ENCODE measurements at places on chromosomes 11 and 22.

DNA sequence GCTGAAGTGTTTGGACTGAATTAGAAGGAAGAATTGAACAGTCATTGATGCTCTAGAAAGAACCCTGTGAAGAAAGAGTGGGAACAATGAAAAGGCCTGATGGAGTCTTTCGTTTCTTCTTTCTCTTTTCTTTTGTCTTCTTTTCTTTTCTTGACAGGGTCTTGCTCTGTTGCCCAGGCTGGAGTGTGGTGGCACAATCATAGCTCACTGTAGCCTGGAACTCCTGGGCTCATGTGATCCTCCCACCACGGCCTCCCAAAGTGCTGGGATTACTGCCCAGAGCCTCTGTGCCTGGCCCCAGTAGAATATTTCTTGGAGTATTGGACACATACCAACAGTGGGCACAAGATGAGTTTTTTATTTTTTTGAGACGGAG, 1.1 kb downstream of the FEN1 start:
- DNase-seq: no peak

DNA sequence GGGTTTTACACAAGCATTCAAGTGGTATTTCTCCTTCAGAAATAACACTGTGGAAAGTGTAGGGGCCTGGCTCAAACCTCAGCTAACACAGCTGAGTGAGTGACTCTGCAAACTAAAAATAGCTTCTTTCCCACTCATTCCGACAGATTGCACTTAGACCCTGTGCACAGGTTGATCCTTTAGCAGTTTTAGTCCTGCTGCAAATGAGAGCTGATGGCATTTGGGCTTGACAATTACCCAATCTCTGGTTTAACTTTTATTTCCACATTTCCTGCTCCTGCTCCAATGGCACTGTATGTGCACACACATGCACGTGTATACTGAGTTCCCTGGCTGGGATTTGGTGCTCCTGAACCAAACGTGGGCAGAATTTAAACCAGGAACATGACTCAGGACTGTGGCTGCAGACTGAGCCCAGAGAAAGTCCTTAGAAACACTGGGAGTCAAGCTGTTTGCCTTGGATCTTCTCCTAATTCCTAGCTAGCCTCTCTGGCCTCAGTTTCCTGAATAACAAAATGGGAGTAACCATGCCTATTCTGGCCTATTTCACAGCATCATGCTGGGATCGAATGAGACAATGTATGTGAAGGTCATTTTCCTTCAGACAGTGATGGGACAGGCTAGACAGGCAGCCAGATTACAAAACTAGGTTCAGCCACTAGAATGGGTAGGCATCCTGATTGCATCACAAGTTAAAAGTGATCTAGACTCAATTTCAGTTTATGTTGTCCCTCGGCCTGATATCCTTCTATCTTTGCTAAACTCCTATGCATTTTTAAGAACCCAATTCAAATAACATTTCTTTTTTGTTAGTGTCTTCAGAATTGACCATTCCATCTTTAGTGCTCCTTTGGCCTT, 58.2 kb downstream of the SERGEF start:
- DNase-seq: peak; percentile 34

DNA sequence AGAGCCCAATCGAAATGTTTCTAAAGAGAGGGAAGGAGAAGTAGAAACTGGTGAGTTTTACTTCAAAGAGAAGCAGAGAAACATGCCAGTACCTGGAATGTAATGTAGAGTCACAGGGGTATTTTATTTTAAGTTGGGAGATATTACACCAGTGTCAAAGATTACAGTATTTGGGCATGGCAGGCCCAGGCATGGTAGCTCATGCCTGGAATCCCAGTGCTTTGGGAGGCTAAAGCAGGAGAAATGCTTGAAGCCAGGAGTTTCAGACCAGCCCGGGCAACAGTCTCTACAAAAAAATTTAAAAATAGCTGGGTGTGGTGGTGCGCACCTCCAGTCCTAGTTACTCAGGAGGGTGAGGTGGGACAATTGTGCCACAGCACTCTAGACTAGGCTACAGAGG, 2.7 kb downstream of the SYCE3 start:
- DNase-seq: no peak

- DNase-seq: no peak
Observed at GRCh38 chr11:42571878-42572610, 739.8 kb upstream of the API5 start.

DNA sequence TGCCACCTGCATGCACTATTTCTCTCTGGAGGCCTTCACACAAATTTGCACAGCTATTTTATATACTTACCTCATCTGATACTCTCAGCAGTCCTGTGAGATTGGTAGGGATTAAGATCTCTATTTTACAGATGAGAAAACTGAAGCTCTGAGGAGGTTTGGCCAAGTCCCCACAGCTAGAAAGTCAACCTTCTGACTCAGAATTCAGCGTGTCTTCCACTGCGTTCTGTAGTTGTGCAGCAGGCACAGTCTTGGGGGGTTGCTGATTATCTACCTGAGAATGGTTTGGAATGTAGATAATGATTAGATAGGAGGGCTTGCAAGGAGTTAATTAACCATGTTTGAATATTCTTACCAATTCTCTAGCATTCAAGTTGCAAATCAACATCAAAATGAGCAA, 2.5 kb upstream of the SORL1 start:
- DNase-seq: no peak

DNA sequence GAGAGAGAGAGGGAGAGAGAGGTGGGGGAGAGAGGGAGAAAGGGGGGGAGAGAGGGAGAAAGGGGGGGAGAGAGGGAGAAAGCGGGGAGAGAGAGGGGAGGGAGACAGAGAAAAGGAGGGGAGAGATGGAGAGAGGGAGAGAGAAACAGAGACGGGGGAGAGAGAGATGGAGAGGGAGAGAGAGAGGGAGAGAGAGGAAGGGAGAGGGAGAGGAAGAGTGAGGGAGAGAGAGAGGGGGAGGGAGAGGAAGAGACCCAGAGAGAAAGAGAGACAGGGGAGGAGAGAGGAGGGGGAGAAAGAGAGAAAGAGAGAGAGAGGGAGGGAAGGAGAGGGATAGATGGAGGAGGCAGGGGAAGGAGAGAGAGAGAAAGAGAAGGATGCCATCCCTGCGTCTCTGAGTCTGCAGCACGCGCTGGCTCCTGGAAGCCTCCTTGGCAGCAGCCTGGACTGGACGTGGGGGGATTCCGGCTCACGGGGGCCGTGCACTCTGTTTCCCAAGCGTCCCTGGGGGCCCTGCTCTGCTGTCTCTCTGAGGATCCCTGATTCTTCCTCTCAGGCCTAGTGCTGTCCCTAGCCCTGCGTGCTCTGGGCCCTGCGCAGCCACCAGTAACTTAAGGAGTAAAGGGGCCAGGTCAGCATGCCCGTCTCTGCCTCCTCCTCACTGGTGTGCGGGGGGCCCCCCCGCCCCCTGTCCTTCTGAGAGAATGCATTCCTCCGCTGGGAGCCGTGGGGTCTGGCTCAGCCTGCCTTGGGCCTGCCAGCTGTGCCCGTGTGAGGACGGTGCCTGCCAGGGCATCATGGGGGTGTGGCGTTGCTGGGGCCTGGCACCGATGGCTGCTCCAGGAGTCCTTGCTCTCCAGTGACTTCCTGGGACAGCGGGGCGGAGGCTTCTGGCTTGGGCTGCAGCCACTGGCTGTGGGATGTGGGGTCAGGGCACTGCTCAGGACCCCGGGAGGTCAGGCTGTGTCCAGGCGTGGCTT, 429.5 kb downstream of the TBC1D22A start:
- DNase-seq: no peak

GRCh38 chr11:120912504-120912903, 111.4 kb upstream of the TBCEL start:
- peak; percentile 33 for DNase-seq

DNA sequence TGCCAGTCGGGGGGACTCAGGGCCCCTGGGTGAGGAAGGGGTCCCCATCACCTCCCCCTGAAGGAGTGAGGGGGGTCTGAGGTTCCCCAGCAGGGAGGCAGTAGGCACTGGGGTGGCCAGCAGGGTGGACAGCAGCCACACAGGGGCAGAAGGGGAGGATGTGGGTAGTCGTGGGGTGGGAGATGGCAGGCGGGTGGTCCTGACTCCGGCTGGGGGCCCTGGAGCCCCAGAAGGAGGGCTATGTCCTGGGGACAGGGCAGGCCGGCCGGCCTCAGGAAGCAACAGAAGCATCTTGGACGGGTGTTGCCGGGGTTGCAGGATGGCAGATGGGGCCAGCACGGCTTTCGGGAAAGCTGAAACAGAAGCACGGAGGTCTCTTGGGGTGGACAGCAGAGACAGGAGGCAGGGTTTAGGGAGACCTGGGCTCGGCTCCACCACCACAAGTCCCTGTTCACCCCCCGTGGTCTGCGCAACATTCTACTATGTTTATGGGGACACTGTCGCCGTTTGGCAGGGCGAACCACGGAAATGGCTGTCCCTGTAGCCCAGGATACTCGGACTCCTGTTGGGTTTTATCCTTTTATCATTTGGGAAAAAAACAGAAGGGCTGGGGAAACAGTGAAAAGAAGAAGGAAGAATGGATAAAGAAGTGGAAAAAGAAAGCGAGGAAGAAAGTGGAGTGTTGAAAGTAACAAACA, 14.1 kb downstream of the VWCE start:
- DNase-seq: no peak

GRCh38 chr11:45610627-45611026, 54.8 kb downstream of the CHST1 start:
- no peak for DNase-seq

GRCh38 chr11:23151819-23152218, 291.5 kb upstream of the CCDC179 start:
- DNase-seq: no peak

GRCh38 chr11:110519796-110520195, 90.0 kb downstream of the FDX1 start:
- no peak for DNase-seq

DNA sequence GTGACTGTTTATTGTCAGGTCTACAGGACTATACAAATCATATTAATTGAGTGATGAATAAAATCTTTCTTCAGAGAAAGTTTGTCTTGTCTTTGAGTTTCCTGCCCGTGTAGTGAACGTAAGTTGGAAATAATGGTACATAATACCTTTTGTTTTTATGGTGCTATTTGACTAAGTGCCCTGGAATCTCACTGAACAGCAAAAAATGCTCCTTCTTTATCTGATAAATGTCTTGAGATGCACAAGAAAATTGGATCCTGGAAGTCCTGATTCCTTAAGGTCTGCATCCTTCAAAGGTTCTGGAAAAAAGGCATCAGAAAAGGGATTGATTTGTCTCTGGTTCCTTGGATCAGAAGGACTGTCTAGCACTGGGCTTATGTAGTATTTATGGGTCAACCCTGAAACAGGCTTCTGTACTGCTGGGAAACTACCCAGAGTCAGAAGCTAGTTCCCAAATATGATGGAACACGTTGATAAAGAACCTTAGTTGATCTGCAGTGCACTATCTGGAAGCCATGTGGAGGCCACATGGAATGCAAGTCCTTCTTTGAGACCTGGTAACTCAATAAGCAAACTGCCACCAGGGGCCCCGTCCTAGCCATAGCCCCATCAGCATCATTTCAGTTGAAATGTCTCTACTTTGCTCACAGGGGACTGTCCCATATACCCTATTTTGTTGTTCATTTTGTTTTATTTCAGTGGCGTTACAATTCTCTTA, 100.6 kb upstream of the CD44 start:
- no peak for DNase-seq

DNA sequence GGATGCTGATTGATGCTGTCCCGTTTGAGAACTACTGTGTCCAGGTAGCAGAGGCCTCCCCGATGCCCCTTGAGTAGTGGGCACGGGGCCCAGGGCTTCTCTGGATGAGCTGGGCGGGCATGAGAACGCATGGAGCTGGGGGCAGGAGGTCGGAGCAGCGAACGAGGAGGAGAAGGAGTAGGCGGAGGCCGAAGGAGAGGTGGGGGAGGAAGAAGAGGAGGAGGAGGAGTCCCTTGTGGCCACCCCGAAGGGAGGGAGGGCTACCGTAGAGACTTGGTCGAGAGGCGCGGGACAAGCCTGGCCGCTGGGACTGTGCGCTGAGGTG, 62.9 kb downstream of the CRYBB2 start:
- no peak for DNase-seq

DNA sequence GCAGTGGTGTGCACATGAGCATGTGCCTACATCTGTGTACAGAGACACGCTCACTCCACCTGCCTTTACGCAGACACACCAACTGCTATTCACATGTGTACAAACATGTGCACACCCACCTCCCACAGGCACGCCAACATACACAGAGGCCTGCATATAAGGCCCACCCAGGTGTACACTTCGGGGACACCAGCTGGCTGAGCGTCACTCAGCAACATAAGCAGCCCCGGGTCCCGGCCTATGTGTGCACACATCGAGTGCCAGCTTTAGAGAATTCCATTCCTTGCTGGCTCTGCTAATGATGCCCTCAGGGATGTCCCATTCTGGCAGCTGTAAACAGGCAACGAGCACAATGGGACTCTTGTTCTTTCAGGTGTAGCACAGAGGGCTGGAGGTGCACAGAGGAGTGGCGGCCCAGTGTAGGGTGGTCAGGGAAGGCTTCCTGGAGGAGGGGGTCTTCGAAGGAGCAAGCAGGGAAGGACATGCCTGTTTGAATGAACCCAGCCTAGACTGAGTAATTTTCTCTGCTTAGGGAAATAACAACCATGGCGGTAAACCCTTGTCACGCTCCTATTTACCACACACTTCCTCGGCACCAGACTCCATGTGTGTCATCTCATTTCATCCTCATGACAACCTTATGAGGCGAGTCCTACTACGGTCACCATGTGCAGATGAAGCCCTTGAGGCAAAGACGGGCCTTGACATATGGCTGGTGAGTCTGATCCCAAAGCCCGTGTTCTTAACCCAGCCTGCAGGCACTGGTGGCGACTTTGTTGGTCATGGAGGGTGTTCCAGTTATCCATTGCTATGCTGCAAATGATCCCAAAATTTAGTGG, 35.1 kb downstream of the RPL3 start:
- DNase-seq: no peak

- DNase-seq: no peak
Observed at GRCh38 chr11:92776676-92777075, 192.8 kb upstream of the MTNR1B start.

- no peak for DNase-seq
Observed at GRCh38 chr11:20026629-20027555, 133.4 kb downstream of the DBX1 start.

DNA sequence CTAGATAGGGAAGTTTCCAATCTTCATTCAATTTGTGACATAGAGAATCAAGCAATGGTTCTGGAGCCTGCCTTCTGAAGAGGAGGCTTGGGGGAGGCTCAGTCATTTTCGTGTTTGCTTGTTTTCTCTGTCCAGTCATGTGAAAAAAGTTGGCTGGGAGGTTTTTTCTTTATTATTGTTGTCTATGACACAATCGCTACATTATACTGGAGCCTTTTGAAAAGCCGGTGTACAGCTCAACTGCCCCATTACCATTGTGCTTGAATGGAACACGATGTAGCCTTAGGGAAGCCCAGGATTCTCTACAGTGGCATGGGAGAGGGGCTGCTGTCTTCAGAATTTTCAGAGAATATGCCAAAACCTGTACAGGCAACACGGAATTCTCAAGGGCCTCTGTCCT, 57.9 kb upstream of the NCAM1 start:
- no peak for DNase-seq

GRCh38 chr11:46198245-46199240, 77.3 kb upstream of the PHF21A start:
- DNase-seq: no peak

GRCh38 chr11:133503776-133504175, 28.5 kb downstream of the OPCML start:
- no peak for DNase-seq

- DNase-seq: no peak
Observed at GRCh38 chr22:35131525-35132000, 65.6 kb downstream of the ISX start.

Measured in stromal cell of bone marrow (primary cell).